ENCODE measurements at places on chromosomes 11 and 22. TPM values are rescaled to one million over a fixed set of nuclear protein-coding genes. Genes with fewer than 3 reads are reported as not detected.

- DNase-seq, result peak; percentile 62
These were observed 125.0 kb upstream of the ARHGAP42 start for GRCh38 chr11:100562128-100562527.

DNA sequence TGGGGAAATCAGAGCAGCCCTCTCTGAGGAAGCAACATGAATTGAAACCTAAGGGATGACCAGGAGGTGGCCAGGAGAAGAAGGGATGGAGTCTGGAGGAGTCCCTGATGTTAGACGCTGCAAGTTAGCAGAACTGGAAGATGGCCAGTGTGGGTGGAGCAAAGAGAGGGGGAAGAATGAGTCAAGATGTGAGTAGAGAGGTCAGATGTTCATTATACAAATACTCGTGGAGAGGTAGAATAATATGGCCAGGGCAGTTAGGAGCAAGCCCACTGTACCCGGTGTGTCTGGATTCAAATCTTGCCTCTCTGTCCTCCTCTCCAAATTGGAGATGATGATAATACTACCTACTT, 242.0 kb downstream of the TENM4 start:
- no peak for DNase-seq

- no peak for DNase-seq
These were observed 88.7 kb downstream of the GALNT18 start for GRCh38 chr11:11533057-11533456.

- DNase-seq, result no peak
These were observed 38.4 kb downstream of the NF2 start for GRCh38 chr22:29641700-29642330.

GRCh38 chr11:27705873-27706820, 5.9 kb upstream of the BDNF start:
- DNase-seq, result no peak

- no peak for DNase-seq
These were observed 38.8 kb downstream of the SMCO4 start for GRCh38 chr11:93504110-93505095.

GRCh38 chr11:102626676-102627075, 1.5 kb upstream of the MMP20 start:
- DNase-seq, result no peak

- DNase-seq, result peak; percentile 29
These were observed 360.8 kb upstream of the PITPNB start for GRCh38 chr22:28279888-28280287.

DNA sequence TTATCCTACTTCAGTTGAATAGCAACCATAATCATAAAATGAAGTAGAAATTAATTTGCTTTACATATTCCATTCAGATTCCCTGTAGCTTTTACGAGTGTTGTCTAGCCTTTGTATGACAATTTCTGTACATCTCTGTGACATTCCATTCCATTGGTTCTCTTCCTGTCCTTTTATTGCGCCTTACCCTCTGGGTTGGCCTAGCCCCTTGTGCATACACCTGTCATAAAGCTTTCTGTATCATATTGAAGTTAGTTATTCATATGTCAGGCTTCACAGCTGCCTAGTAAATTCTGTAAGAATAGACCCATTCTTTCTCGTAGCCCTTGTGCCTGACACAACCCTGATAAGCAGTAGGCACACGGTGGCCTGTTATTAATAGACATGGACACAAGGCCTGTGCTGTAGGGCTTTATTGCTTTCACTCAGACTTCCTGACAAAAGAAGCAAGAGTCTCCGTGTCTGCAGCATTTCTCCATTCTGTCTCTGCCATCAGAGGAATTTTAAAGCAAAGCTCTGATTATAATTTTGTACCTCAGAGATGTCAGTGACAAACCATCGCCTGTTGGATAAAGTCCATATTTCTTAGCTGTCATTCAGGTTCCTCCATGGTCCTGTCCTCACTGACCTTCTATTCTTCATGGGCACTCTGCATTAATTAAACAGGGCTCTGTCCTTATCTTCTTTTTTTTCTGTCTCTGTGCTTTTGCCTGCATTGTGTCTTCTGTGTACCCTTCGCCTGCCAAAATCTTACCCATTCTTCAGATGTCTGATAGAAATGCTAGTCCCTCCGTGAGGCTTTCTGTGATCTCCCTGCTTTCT, 49.4 kb downstream of the BID start:
- DNase-seq, result no peak

DNA sequence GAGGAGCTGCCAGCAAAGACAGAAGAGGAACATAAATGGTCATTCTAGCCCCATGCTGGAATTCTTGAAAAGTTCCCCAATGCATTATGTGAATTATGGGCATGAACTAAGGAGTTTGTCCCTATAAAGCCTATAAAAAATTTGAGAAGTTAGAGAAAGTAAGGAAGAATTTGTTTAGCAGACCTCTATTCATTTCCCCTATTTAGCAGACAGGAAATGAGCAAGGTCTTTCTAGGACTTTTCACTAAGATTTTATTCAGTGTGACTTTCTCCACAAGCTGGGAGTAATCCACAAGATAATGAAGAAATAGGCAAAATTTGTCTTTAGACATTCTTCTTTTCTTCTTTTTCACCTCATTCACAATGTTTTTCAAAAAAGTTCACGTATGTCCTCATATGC, 20.0 kb downstream of the PRRG4 start:
- no peak for DNase-seq

DNA sequence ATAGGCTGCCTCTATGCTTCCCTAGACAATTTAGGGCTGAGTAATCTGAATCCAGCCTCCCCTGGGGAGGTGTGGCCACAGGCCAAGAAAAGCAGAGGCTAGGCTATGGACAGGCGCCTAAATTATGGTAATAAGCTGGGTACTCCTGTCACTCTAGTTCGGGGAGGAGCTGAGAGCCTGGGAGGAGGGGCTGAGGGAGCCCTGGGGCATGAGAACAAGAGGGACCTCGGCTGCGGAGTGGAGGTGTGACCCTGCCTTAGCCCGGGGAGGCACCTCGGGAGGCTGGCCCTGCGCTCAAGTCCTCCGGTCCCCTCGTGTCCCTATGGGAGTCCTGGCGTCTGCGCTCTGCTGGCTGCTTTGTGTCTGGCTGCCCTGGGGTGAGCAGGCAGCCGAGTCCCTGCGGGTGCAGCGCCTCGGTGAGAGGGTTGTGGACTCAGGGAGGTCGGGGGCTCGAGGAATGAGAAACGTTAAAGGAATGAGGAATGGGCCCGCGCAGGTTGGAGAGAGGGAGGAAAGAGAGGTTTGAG, at the start of gene OTOG:
Gene OTOG, plus strand, starts transcription at position 209 of the 527 bp plus-strand sequence. Its CDS starts 114 bp downstream, at position 323.
- no peak for DNase-seq

GRCh38 chr22:38870791-38871359, 1.1 kb downstream of the CBX6 start:
- no peak for DNase-seq

- DNase-seq, result no peak
These were observed 35.2 kb downstream of the XKR3 start for GRCh38 chr22:16789860-16790493.

DNA sequence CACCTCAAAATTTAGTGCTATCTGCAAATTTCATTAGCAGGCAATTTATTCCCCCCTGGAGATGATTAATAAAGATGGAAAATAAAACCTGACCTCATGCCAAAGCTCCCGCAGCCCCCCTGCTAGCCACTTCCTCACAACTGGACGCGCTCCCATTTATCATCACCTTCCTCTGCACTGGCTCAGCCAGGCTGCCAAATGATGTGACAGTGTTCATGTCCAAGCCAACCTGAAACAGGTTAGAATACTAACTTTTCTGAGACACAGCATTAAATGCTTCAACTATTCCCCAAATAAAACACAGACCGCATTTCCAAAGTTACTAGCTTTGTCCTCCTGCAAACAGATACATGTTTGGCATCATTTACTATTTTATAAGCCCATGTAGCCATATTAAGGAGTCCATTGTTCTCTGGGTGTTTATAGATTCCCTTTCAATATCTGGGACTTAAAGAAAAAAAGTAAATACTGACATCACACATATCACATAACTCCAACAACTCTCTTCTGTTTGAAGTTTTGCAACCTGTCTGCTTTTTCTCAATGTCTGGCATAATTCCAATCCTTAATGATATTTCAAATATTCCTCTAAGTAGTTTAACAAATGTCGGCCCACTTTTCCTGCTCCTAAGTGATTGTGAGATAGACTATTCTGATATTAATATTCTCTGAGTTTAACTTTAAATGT, 829.7 kb upstream of the FAT3 start:
- DNase-seq, result no peak

DNA sequence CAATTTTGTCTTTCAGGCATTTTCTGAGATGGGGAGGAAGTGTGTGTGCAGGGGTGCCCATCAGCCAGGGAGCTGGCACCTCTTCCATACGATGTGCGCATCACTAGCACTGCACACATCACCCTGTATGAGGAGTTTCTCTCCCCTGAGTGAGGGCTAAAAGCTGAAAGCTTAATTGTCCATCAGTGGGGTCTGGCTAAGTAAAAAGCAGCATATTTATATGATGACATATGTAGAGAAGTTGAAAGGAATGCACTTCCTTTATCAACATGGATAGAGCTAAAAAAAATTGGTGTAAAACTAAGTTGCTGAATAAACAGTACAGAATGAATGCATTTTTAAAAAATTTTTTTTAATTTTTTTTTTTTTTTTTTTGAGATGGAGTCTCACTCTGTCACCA, 4.0 kb downstream of the VSTM5 start:
- DNase-seq, result no peak

- no peak for DNase-seq
These were observed 43.7 kb downstream of the MICAL3 start for GRCh38 chr22:17980638-17981051.

DNA sequence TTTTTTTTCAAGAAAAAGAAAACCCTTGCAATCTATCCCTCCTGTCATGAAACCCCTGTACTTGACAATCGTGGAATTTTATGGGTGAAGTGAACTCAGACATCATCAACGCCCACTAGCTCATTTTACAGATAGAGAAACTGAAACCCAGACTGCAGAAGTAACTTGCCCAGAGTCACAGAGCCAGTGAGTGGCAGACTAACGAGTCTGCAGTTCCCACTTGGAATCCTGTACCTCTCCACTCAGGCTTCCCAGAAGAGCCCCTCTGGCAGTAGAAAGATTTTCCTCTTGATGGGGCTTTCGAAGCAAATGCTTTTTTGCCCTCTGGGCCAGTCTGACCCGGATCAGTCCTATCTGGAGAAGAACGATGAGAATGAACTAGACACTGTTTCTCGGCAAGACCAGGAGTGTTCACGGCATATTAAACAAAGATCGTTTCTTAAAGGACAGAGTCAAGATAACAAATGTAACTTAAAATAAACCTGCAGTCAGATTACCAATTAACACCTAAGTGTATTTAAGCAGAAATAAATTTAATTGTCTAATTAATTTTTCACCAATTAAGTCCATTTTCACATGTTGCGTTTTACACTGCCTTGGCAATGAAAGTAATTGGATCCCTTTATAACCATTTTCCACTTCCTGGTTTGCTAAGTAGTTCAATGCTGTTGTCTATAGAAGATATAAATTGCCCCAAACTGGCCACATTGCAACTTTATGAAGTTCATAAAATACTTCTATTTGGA, 61.3 kb upstream of the CREB3L1 start:
- DNase-seq, result no peak

DNA sequence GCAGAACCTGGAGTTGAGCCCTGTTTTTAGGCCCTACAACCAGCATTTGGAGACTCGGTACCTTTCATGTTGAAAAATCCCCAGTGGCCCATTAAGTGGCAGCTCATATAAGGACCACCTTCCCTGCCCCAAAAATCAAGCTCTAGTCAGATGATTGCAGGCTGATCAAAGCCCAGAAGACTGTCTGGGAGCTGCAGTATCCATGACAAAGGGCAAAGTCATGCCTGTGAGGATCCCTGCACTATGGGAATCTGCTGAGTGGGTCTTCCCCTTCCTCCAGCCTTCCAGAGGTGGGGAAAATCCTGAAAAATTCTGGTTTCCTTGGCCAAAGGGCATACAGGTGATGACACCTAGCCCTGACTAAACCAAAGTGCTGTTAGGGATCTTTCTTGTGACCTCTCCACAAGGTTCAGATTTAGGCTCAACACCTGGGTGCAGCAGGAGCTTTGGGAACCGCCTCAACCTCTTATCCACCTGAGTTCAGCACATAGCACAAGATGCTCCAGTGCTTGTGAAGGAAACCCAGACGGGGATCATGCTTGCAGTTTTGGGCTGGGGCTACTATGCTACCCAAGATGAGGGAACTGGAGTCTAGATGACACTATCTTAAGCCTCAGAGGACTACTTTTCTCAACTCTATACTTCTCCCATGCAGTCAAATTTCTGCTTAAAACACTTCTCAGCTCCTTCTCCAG, 1.2 kb upstream of the TRIM3 start:
- DNase-seq, result no peak

GRCh38 chr11:116414357-116414880, 358.4 kb downstream of the BUD13 start:
- no peak for DNase-seq

Gene CD6
- polyA plus RNA-seq, result not detected

Gene KRTAP5-9
- polyA plus RNA-seq, result 0.09 TPM

Data from BJ (cell line).